ENCODE measurements at places on chromosomes 1 and 21. TPM values are rescaled to one million over a fixed set of nuclear protein-coding genes. Genes with fewer than 3 reads are reported as not detected.

RABGGTB gene
- total RNA-seq: 121 TPM

GRCh38 chr1:234135501-234135900 lies 231.0 kb downstream of the SLC35F3 start:
- DNase-seq: no peak

GRCh38 chr1:93847811-93848288 lies 31.2 kb downstream of the DNTTIP2 start:
- peak; percentile 76 for DNase-seq

DNA sequence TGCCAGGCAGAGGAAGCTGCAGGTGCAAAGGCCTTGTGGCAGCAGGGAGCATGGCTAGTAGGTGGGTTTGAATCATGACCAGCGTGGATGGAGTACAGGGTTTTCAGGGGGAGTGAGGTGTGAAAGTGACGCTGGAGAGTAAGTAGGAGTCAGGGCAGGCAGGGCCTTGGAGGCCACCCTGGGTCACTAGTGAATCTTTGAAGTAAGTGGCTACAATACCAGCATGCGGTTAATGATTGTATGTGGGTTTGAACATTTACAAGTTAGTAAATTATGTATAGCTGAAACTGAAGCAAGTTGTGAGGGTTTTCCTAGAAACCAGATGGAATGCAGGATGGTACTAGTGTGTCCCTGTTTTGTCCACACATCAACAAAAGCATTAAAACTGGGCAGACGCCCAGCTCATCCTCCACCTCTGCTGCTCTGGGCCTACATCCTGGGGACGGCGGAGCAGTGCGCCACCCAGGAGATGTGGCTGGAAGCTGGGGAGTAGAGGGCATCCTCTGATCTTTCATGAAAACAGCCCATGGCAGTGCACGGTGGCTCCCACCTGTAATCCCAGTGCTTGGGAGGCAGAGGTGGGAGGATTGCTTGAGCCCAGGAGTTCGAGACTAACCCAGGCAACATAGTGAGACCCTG lies 41.2 kb upstream of the B3GALNT2 start:
- no peak for DNase-seq

DNA sequence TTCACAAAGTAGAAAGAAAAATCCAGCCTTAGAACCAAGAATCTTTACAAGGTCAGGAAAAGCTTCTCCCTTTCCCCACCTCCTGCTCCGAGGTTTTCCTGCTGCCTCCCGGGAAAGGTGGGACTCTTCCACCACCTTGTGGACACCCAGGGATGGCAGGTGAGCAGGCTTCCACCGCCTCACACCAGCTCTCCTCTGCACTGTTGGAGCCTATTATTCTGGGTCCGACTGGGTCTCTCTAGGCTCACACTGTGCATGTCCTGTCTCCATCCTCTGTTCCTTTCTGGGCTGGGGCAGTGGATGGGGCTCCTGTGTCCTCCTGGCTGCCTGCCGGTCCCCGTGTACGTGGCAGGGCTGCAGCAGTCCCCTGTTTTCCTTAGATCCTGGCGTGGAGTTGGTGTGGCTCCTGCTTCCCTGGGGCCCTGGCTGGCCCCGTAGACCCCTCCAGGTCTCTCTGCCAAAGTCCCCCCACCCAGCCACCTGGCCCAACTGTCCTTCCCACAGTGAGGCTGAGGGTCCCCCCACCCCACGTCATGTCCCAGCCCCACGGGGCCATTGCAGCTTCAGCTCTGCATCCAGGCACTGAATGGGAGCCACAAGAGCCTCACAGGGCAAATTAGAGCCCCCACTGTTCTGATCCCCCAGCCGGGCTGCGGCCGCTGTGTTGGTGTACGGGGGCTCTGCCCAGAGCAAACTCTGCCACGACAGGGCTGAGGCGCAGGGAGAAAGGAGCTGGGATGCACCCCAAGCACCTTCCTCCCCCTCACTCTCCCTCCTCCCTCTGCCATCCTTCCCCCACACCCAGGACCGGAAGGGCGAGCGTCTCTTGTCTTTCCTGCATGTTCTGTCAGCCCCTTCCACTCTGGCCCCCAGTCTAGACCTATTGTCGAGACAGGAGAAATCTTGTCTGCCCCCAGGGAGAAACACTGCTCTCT lies 3.3 kb upstream of the SLC45A1 start:
- DNase-seq: peak; percentile 73

GRCh38 chr1:11640944-11641343 lies 13.3 kb downstream of the FBXO2 start:
- DNase-seq: no peak

DNA sequence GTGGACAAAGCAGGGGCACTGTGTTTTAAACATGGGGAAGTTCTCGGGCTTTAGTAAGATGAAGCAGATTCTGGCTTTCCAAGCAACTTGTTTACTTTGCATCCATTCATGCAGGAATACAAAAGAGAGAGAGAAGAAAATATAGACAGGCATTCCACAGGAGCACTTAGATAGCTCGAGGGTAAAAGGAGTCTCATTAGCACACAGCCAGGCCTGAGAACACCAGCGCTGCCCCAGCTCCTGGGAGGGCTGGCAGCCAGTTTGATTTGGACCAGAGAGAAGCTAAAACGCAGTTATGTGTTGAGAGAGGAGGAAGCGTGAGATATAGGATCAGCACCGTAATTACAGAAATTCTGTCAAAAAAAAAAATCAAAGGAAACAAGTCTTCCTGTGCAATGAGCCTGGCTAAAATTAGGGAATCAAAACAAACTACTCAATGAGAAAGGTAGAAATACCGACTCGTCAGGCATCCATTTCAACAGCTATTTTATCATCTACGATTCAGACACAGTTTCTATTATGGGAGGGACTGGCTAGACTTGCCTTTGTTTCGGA lies 68.2 kb downstream of the CLSTN1 start:
- DNase-seq: no peak

GRCh38 chr1:100463791-100464424 lies 74.0 kb upstream of the GPR88 start:
- DNase-seq: peak; percentile 82

- DNase-seq: no peak
Observed at GRCh38 chr1:30452925-30453324, 270.5 kb downstream of the MATN1 start.

DNA sequence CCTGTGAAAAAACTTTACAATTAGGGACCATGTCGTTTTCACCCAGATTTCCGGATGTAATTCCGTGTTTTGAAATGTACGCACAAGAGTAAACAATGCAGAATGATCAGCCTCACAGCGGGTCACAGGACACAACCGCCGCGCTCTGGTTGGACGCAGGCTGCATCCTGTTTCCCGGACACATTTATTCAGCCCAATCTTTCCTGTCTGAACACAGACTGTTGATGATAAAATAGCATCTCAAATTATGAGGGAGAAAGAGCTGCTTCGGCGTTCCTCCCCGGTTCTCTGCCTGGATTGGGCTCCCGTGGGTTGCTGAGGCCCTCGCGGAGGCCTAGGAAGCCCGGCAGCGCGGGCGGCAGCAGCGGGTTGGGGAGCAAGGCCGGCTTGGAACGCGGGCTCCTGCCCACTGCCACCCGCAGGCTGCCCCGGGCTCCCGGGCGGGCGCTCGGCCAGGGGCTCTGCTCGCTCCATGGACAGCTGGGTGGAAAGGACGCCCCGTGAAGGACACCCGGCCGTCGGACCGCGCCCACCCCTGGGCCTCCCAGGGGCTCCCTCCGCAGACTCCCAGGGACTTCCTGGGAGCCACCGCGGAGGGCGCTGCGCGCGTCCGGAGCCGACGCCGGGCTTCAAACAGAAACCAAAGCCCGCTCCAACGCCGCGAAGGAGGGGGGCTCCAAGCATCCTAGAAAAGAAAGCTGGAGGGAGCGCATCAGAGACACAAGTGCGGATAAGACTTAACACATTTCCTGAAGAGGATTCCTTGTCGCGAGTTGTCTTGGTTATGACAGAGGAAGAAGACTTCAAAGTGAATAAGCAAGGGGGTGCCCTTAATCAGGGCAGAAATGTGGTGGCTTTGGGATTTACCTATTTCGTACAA lies 122.3 kb downstream of the ESRRG start:
- DNase-seq: peak; percentile 6

DNA sequence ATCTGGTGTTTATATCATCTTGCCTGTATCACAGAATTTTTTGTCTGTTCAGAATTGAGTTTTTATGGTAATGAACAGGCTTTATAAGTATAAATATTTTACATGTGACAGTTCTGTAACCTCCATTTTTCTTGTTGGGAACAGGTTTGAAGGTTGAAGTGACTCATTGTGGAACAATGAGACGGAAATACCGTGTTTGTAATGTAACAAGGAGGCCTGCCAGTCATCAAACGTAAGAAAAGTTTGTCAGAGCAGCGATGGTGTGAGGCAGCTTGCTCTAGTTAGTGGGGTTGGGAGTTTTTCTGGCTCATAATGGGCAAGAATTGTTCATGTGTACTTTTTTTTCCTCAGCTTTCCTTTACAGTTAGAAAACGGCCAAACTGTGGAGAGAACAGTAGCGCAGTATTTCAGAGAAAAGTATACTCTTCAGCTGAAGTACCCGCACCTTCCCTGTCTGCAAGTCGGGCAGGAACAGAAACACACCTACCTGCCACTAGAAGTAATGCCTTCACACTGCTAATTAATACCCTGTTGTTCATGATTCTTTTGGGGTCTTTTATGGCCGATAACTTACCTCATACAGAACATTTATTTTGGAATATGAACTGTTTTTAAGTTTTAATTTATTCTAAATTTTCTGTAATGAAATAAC lies 75.2 kb upstream of the TEKT2 start:
- DNase-seq: peak; percentile 34

- no peak for DNase-seq
Observed at GRCh38 chr1:161482610-161483009, 22.6 kb upstream of the FCGR2A start.

- no peak for DNase-seq
Observed at GRCh38 chr1:55579332-55580001, 364.3 kb upstream of the USP24 start.

- no peak for DNase-seq
Observed at GRCh38 chr21:39040494-39041110, 142.6 kb downstream of the PSMG1 start.

DNA sequence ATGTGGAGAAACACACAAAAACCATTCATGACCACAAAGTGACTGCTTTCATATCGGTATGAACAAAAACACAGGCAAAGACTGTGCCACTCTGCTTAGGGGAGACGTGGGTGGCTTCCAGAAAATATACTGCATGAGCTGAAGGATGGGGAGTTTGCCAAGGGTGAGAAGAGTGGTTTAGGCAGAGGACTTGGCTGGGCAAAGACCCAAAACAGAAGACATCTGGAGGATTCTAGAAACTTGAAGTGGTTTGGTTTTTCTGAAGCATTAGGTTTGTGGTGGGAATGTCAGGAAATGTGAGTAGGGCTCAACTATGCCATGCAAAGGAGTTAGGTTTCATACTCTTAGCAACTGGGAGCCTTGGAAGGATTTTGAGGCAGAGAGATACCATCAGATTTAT lies 26.6 kb upstream of the DNM3 start:
- no peak for DNase-seq

DNA sequence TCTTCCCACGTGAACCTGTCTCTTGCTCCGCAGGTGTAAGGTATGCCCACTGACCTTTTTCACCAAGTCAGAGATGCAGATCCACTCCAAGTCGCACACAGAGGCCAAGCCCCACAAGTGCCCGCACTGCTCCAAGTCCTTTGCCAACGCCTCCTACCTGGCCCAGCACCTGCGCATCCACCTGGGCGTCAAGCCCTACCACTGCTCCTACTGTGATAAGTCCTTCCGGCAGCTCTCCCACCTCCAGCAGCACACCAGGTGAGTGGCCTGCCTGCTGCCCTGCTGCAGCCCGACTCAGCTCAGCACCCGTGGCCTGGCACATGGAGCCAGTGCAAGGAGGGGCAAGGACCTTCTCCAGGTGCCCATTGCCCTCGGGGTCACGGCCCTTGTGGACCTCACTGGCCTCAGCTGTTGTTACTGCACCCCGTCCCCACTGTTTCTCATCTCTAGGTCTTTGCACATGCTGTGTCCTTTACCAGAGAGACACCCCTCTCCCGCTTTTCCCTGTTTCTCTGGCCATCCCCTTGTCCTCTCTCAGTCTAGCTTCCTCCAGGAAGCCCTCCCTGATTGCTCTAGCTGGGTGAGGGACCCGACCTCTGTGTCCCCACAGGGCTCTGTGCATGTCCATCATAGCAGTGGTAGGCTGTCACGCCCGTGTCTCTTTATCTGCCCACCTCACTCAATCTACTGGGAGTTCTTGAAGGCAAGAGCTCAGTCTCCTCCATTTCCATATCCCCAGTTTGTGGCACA lies 25.4 kb downstream of the ZNF362 start:
- no peak for DNase-seq

All from activated CD4-positive, alpha-beta T cell treated with anti-CD3 and anti-CD28 coated beads for 36 hours (primary cell).